Stimulated activated CD4-positive, alpha-beta T cell treated with anti-CD3 and anti-CD28 coated beads, Interleukin-15, amount 100 ng/mL, for 1 hour (primary cell): ENCODE measurements at places on chromosomes 11 and 22.

GRCh38 chr11:126914941-126915340, 85.6 kb downstream of the KIRREL3 start:
- DNase-seq, result no peak

DNA sequence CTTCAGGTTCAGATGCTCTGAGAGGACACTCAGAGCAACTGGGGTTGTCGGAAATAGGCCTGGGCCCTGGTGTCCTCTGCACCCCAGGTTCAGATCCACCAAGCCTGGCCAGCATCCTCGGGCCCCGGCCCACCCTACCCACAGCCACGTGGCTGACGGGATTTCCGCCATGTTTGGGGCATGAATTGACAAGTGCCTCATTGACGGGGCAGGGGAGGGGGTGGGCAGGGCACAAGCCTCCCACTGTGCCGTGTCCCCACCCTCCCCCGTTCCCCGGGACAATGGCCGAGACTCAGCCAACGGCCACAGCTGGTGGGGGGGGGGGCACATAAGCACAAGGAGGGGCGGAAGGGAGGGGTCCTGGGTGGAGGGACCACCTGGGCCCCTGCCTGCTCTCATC, 8.5 kb downstream of the MYRF start:
- no peak for DNase-seq

DNA sequence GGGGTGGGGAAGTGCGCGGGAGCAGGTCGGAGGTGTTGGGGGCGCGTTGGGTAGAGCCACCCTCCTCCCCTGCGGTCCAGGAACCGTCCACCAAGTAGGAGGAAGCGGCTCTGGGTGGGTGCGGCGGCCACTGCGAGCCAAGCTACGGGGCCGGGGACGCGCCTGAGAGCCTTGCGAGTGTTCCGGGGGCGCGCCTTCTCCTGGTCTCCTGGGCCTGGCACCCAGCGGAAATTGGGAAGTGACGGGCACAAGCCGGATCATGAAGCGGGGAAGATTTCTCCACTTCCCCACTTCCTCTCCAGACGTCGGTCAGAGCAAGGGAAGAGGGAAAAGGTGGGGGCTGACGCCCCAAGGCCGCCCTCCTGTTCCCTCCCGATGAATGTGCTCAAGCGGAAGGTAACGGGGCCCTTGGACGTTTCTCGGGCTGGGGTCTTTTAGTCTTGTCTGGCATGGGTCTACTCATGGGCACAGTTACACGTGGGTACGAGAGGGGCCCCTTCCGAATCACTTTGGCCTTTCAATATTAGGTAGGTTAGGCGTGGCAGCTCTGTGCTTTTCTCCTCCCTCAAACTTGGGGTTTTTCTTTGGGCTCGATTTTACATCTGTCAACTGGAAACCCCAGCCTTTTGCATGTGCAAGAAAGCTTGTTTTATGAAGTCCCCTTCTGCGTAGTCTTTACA, 865 bp downstream of the RBM14 start:
- DNase-seq, result no peak

GRCh38 chr11:65492637-65493366, 6.0 kb upstream of the MALAT1 start:
- DNase-seq, result no peak

- no peak for DNase-seq
Observed at GRCh38 chr11:79421820-79422219, 19.0 kb downstream of the TENM4 start.

GRCh38 chr11:37946155-37946766, 1348.2 kb upstream of the RAG2 start:
- DNase-seq, result no peak

- DNase-seq, result no peak
Observed at GRCh38 chr11:86181379-86181778, 63.2 kb upstream of the EED start.

GRCh38 chr11:6433998-6434660, 6.7 kb downstream of the HPX start:
- DNase-seq, result no peak

- no peak for DNase-seq
Observed at GRCh38 chr11:13249992-13250391, 27.6 kb upstream of the BMAL1 start.

- DNase-seq, result no peak
Observed at GRCh38 chr11:63572026-63572688, 9.0 kb upstream of the PLAAT2 start.

DNA sequence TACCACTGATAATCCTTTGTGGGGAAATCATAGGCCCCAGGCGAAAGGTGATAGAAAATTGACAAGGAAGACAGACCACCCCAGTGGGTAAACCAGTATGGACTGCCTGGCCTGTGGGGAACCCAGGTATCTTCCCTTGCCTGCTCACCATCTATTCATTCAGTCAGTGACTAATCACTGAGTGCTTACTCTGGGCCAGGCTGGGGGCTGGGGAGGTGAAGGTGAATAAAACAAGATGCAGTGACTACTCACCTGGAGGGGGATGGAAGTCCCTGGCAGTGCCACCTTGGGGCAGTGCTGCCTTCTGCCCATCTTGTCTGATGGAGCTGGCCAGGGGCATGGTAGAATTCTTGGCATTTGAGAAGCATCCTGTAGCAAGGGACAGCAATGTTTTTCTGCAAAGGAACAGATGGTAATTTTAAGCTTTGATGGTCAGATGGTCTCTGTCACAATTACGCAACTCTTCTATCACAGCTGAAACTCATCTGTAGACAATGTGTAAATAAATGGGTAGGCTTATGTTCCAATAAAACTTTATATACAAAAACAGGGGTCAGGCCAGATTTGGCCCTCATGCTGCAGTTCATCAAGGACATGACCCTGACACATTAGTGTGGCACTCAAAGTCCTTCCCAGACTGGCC, 4.6 kb downstream of the ISX start:
- DNase-seq, result no peak

DNA sequence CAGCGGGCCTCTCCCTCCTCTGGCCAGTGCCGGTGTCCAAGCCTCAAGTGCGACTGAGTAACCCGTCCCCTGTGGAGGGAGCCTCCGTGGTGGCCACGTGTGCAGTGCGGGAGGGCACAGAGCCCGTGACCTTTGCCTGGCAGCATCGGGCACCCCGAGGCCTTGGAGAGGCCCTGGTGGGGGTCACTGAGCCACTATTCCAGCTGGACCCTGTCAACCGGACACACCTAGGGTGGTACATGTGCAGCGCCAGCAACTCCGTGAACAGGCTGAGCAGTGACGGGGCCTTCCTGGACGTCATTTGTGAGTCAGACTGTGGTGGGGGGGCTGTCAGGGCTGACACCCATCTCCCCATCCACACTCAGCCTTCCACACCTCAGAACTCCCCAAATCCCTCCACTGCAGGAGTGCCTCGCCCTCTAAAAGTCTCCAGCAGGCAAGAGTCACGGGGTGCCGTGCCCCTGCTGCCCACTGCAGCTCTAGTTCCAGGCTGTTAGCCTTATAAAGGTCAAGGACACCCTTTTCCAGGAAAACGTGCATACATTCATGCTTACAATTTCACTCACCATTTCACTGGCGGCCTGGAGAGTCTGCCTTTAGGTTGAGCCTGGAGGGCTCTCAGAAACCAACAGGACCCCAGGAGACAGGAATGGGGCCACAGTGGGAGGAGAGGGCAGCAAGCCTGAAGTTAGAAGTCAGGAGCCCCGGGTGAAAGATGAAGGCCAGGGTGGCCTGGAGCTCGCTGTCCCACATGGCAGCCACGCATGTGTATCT, 2.6 kb downstream of the VSIG10L2 start:
- no peak for DNase-seq

DNA sequence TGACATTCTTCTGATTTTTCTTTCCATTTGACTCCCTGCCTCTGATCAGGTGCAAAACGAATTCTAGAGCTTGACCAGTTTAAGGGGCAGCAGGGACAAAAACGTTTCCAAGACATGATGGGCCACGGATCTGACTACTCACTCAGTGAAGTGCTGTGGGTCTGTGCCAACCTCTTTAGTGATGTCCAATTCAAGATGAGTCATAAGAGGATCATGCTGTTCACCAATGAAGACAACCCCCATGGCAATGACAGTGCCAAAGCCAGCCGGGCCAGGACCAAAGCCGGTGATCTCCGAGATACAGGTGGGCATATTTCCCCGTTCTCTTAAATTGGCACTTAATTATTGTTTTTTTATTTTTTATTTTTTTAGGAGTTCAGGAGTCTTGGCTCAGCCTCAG, 15.4 kb downstream of the XRCC6 start:
- no peak for DNase-seq
